ENCODE measurements at places on chromosomes 2 and 18. TPM values are rescaled to one million over a fixed set of nuclear protein-coding genes. Genes with fewer than 3 reads are reported as not detected.

PRKAG3 gene
- total RNA-seq, result 0.40 TPM

ETAA1 gene
- 36.2 TPM for total RNA-seq

CRYBA2 gene
- total RNA-seq, result not detected

MALL gene
- 1.6 TPM for total RNA-seq

RPS27A gene
- 2,062 TPM for total RNA-seq
